ENCODE measurements at places on chromosomes 11 and 22.

- no peak for DNase-seq
Measured at GRCh38 chr11:623999-624704, 603 bp downstream of the CDHR5 start.

- no peak for DNase-seq
Measured at GRCh38 chr11:94599510-94599909, 32.3 kb downstream of the PIWIL4 start.

DNA sequence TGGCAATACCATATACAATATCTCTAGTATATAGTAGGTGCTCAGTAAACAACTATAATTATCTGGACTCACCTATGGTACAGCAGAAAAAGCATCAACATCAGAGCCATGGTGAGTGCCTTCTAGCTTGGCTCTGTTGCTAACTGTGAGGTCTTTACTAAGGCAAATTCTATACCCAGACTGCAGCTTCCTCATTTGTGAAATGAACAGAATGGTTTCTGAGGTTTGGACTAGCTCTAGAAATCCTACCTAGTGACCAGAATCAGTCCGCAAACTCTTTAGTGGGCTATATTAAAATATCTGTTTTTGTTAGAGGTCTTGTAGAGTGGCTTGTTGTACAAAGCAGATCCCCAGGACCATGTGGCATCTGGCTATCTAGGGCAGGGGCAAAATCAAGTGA is 3.7 kb downstream of the MS4A1 start:
- no peak for DNase-seq

- DNase-seq = no peak
Measured at GRCh38 chr11:4006946-4007680, 87.5 kb upstream of the RRM1 start.

GRCh38 chr11:123718469-123718868 is 23.0 kb downstream of the ZNF202 start:
- DNase-seq = no peak

- no peak for DNase-seq
Measured at GRCh38 chr11:114257621-114258558, 38.3 kb upstream of the NNMT start.

GRCh38 chr11:105910095-105910715 is 111.8 kb downstream of the MSANTD4 start:
- peak; percentile 42 for DNase-seq

- DNase-seq = no peak
Measured at GRCh38 chr11:111393096-111393495, 14.0 kb upstream of the POU2AF1 start.
